ENCODE measurements at places on chromosomes 1 and 21. TPM values are rescaled to one million over a fixed set of nuclear protein-coding genes. Genes with fewer than 3 reads are reported as not detected.

The OLIG2 gene
- not detected for polyA plus RNA-seq

The MIXL1 gene
- polyA plus RNA-seq = 0.92 TPM

The MAPKAPK2 gene
- 71.1 TPM for polyA plus RNA-seq

The DMRTA2 gene
- 0.08 TPM for polyA plus RNA-seq

The DNAH14 gene
- 4.9 TPM for polyA plus RNA-seq

The TNFSF4 gene
- polyA plus RNA-seq = 1.3 TPM

The CCNL2 gene
- 177 TPM for polyA plus RNA-seq

The COL24A1 gene
- polyA plus RNA-seq = 3.9 TPM

The SLC22A15 gene
- 0.90 TPM for polyA plus RNA-seq

The FCAMR gene
- not detected for polyA plus RNA-seq

The DIO1 gene
- 0.36 TPM for polyA plus RNA-seq

The ATP8B2 gene
- polyA plus RNA-seq = 29.0 TPM

The ANXA9 gene
- polyA plus RNA-seq = 2.7 TPM

The C1orf116 gene
- polyA plus RNA-seq = not detected

The WLS gene
- polyA plus RNA-seq = 80.5 TPM

The IRF6 gene
- 0.75 TPM for polyA plus RNA-seq

The LIN28A gene
- not detected for polyA plus RNA-seq

The S100A7A gene
- polyA plus RNA-seq = not detected

The LYSMD1 gene
- not detected for polyA plus RNA-seq

The MX1 gene
- polyA plus RNA-seq = 3.6 TPM

The KLF17 gene
- polyA plus RNA-seq = 0.10 TPM

The TSPAN1 gene
- not detected for polyA plus RNA-seq

The IL6R gene
- 7.9 TPM for polyA plus RNA-seq

The GPR153 gene
- polyA plus RNA-seq = not detected

The LYPD8 gene
- polyA plus RNA-seq = not detected

The CFAP45 gene
- 0.32 TPM for polyA plus RNA-seq

The LCE1D gene
- polyA plus RNA-seq = not detected

The CTTNBP2NL gene
- 19.5 TPM for polyA plus RNA-seq

The CELA3B gene
- not detected for polyA plus RNA-seq
